Caki2 (cell line): ENCODE measurements at places on chromosomes 16 and 17. TPM values are rescaled to one million over a fixed set of nuclear protein-coding genes. Genes with fewer than 3 reads are reported as not detected.

- no peak for DNase-seq
These were observed 26.5 kb downstream of the ZSWIM7 start for GRCh38 chr17:15973016-15973415.

- DNase-seq: peak; percentile 37
These were observed 835 bp downstream of the NME4 start for GRCh38 chr16:397736-398332.

Gene SLC2A4
- total RNA-seq: not detected in 2 replicates

DNA sequence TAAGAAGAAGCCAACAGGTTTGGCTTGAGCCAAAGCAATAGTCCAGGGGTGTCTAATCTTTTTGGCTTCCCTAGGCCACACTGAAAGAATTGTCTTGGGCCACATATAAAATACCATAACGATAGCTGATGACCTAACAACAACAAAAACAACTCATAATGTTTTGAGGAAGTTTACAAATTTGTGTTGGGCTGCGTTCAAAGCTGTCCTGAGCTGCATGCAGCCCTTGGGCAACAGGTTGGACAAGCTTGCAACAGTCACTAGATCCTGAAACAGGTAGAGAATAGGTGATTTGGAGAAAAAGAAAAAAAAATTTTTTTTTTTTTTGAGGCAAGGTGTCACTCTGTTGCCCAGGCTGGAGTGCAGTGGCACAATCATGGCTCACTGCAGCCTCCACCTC, 4.5 kb downstream of the CRYBA1 start:
- no peak for DNase-seq

DNA sequence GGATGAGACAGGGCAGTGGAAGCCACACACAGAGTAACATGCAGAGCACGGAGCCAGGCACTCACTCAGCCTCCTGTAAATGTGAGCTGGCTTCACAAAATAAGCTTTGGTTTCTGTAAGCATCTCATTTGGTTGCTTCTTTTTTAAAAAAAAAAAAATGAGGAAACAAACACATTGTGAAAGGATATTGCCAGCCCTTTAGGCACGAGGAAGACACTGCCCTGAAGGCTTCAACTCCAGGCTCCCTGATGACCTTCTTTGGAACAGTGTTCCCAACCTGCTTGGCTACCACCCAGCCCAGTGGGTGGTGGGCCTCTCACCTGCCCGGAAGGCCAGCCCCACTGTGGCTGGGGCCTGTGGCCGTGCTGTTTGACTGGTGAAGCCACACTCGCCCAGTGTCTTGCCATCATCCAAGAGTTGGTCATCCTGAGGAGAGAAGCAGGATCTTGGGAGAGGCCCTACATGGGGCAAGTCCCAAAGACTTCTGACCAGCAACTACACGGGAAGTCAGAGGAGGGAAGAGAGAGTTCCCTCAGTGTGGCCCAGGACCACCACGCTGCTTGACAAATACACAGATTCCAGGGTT, 1.9 kb downstream of the ELOB start:
- DNase-seq: no peak
